ENCODE measurements at places on chromosomes 16 and 17.

GRCh38 chr17:38588788-38589174, 17.0 kb downstream of the SRCIN1 start:
- no peak for DNase-seq

DNA sequence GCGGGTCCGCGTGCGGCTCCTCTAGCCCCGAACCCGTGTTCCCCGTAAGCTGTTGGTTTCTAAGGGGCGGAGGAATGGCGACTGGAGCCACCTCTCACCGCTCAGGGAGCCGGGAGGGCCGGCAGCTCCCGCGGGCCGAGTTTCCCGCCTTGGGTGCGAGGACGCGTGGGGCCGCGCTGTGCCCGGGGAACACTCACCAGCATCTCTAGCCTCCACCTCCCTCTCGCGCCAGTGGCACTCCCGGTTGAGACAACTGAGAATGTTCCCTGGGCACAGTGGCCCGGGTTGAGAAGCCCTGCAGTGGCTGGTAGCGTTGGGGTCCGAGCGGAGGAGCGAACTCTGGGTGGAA, 560 bp downstream of the TELO2 start:
- DNase-seq = peak; percentile 23

DNA sequence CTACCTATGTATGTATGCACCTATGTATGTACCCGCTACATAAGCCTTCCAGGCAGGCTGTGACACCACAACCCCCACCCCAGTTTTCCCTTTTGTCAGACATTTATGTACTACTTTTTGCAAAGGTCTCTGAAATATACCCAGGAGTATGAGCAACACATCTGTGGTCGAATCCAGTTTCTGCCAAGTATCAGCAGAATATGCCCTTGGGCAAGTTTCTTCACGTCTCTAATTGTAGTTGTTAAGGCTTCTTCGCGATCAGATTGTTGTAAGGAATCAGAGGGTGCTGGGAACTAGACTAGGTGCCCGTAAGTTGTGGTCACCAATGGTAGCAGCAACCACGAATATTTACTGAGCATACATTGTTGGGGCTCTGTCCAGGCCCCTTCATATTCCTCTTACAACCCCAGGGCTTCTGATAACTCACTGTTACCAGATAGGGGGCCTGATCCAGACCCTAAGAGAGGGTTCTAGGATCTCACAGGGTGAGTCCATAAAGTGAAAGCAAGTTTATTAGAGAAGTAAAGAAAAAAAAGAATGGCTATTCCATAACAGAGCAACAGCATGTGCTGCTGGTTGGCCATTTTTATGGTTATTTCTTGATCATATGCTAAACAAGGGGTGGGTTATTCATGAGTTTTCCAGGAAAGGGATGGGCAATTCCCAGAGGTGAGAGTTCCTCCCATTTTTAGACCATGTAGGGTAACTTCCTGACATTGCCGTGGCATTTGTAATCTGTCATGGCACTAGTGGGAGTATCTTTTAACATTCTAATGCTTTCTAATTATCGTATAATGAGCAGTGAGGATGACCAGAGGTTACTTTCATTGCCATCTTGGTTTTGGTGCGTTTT, 16.6 kb downstream of the NUDT7 start:
- no peak for DNase-seq

- DNase-seq = no peak
Measured at GRCh38 chr17:14366199-14366598, 65.3 kb downstream of the HS3ST3B1 start.

GRCh38 chr16:28891964-28892890, 13.9 kb downstream of the ATP2A1 start:
- DNase-seq = peak; percentile 45

DNA sequence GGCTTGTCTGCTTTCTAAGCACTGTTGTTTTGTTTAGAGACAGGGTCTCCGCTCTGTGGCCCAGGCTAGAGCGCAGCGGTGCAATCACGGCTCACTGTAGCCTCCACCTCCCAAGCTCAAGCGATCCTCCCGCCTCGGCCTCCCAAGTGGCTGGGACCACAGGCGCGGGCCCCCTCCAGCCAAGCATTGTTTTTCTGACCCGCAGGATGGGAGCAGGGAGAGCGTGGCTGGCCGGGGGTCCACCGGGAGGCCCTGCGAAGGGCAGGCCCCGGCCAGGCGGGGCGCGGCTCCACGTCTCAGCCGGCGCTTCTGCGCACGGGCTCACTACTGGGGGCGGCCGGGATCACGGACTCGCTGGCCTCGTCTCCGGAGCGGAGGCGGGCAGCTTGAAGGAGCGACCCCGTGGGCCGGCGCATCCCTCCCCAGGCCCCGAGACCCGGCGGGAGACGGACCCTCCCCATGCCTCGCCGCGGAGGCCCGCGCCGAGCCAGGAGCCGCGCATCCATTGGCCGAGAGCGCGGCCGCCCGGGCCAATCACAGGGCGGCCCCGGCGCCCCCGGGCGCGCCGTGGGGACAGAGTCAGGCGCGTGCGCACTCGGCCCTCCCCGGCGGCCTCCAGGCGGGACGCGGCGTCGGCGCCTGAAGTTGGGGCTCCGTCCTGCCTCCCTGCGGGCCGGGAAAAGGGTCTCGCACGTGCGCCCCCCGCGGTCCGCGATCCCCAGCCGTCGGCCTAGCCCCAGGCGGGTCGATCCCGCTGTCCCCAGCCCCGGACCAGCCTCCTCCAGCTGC, 24.9 kb downstream of the ACTG1 start:
- peak; percentile 79 for DNase-seq

- no peak for DNase-seq
Measured at GRCh38 chr16:2081201-2082084, 33.7 kb downstream of the TSC2 start.

DNA sequence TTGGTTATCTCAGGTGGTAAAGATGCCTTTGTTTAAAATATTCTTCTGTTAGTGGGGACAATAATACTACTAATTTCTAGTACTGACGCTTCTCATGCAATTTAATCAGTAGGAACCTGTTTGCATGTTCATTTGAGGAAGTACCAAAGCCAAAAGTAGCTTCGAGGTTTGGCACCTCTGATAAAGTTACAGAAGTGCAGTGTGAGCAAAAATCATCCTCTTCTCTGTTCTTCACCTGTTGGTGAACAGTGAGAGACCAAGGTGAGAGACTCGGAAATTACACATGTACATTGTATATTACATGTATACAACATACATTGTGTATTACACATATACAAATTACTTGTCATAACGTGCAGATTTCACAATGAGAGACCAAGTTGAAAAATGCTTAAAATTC, 404.6 kb downstream of the MAF start:
- no peak for DNase-seq

DNA sequence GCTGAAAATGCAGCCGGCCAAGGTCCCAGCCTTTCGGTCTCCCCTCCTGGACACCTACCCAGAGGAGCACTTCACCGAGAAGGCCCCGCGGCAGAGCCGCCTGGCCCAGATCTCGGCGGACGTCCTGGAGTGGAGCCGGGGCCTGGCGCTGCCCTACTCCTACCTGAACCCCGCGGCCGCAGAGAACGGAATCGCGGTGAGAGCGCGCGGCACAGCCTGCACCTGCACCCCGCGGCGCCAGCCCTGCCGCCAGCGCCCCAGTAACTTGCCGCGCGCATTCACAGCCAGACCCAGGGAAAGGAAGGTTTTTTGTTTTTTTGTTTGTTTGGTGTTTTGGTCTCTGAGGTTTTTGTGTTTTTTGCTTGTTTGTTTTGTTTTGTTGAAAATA, 15.2 kb downstream of the ALOX12B start:
- DNase-seq = no peak

GRCh38 chr17:34776456-34777443, 184.5 kb downstream of the CCT6B start:
- DNase-seq = no peak

GRCh38 chr16:17451843-17452242, 18.9 kb downstream of the XYLT1 start:
- DNase-seq = no peak

GRCh38 chr17:76384222-76384986, at the start of gene SPHK1:
Gene SPHK1 (plus strand): TSS chr17:76384609. CDS start chr17:76385645, 1,036 bp downstream.
- peak; percentile 79 for DNase-seq

- no peak for DNase-seq
Measured at GRCh38 chr16:57670196-57670595, 2.1 kb downstream of the ADGRG3 start.

DNA sequence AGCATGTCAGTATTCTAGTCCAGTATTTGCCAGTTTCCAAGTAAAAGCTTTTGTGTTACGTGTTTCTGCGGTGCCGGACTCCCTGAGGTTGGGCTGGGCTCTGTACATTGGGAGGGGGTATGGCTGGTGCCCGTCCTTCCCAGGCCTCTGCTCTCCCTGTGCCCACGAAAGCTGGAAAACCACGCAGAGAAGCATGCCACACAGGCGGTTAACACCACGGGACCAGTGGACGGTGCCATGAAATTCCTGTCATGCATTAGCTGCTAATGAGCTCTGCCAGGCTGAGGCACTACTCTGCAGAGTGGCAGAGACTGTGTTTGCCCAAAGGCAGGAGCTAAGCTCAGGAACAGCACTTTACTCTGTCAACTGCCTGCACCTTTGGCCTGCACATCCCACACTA, 8.1 kb downstream of the SMIM5 start:
- DNase-seq = peak; percentile 61

- no peak for DNase-seq
Measured at GRCh38 chr17:82178499-82179261, 34.0 kb downstream of the CCDC57 start.

GRCh38 chr17:19677736-19678379, 29.3 kb downstream of the ALDH3A2 start:
- no peak for DNase-seq

- peak; percentile 57 for DNase-seq
Measured at GRCh38 chr17:10556301-10557005, 7.0 kb upstream of the MYH2 start.

GRCh38 chr16:51984395-51984794, 562.5 kb downstream of the TOX3 start:
- no peak for DNase-seq

DNA sequence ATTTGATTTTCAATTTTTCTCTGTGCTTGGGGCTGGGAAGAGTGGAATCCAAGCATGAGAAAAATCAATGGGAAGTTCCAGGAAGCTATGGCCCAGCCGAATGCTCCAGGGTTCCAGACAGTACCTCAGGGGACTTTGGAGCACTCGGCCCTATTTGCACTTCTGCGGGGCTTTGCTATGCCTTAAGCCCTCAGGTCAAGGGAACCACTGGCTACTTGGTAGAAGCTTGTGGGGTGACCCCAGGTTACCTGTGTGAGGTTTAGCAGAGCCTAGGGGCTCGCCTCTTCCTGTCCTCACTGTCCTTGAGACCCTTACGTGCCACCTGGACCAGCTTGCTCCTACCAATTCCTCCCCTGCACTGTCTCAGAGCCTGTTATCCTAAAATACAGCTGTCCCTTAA, 121.3 kb downstream of the MGAT5B start:
- no peak for DNase-seq

- DNase-seq = no peak
Measured at GRCh38 chr16:78903843-78904242, 696.7 kb downstream of the MAF start.

- DNase-seq = peak; percentile 49
Measured at GRCh38 chr16:13291591-13292333, 390.4 kb downstream of the SHISA9 start.

GRCh38 chr17:36779550-36779949, 157.7 kb upstream of the LHX1 start:
- no peak for DNase-seq

- no peak for DNase-seq
Measured at GRCh38 chr16:24906199-24906808, 60.5 kb downstream of the SLC5A11 start.

GRCh38 chr17:1638171-1638590, 7.4 kb downstream of the SCARF1 start:
- no peak for DNase-seq

DNA sequence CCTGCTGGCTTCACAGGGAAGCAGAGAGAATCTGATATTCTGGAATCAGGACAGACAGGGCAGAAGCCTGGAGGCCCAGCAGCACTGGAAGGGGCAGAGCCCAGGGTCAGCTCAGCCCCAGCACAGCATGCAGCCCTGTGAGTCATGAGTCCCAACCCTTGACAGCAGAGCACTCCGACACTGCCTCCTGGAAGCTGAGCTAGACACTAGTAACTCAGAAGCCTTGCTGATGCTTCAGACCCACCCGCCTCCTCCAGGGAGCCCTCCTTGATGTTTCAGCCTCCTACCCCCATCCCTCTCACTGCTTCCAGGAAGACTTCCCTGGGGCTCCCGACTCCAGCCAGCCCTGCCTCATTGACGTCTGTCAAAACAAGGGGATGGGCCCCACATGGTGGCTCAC, 6.9 kb downstream of the CAMKK1 start:
- peak; percentile 74 for DNase-seq

DNA sequence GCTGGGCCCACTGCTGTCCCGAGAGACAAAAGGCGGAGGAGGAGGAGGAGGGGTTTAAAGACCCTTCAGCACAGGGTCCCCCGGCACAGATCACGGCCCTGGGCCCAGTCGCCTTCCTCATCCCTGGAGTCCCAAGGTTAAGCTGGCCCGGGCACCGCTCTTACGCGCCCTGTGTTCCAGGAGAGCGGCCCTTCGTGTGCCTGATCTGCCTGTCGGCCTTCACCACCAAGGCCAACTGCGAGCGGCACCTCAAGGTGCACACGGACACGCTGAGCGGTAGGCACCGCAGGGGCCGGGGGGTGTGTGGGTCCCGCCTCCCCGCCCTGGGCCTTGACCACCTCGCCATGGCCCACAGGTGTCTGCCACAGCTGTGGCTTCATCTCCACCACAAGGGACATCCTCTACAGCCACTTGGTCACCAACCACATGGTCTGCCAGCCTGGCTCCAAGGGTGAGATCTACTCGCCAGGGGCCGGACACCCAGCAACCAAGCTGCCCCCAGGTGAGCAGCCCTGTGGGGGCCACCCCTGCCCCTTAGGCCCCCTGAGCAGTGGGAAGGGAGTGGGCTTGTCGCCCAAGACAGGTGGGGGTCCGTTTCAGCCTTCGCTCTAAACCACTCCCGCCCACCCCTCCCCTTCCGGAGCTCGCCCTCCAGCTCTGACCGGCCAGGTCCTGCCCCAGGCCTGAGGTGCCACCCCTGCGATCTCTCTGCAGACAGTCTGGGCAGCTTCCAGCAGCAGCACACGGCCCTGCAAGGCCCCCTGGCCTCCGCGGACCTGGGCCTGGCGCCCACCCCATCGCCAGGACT, 37.6 kb upstream of the ZC3H18 start:
- peak; percentile 18 for DNase-seq

GRCh38 chr16:87493608-87494280, 920 bp upstream of the ZCCHC14 start:
- DNase-seq = no peak

DNA sequence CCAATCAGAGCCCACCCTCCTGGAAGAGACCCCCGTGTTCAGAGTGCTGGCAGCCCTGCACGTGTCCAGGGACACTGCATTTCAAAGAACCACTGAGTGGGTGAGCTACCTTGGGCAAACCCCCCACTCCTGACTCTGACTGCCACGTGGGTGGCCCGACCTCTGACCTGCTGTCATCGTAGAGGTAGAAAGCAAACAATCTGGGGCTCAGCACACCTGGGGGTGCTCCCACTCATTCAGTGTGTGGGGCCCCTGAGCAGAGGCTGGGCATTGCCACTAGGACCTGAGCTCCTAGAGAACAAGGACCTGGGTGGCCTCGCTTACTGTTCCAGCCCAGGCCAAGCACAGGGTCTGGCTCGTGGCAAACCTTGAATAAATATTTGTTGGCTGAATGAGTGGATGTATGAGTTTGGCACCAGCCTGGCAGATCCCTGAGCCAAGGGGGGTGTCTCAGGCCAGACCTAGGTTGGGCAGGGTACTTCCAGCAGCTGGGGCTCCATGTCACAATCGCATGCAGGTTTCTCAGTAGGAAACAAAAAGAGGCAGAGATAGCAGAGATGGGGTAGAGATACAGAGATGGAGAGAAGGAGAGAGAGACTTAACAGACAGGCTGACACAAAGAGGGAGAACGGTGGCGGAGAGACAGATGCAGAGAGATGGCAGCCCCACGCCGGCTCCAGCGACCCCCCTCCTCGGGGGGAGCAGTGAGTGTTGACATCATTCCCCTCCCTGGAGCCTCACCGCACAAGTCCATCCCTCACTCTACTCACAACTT, 5.4 kb upstream of the DRC7 start:
- DNase-seq = no peak

Measured in myocyte (in vitro differentiated cells).